Stimulated activated CD4-positive, alpha-beta T cell treated with anti-CD3 and anti-CD28 coated beads, Interleukin-4, amount 100 ng/mL, for 48 hours (primary cell): ENCODE measurements at places on chromosomes 12 and 14.

DNA sequence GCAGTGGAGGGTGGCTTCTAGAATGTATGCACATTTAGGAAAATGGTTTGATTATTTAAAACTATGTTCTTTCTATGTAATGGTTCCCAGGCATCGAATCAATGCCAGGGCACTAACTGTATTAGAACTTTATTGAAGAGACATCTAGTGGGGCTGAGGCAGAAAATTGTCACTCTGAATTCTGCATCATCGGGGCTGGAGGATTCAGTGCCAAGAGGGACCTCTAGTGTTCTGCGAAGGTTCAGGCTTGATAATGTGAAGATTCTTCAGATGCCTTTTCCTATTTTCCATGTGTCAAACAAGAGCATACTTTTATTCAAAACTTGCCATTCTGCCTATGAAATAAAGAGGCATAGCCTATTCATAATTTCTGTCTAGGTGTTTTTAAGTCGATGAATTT, 146.3 kb downstream of the CAND1 start:
- no peak for DNase-seq

- no peak for DNase-seq
Measured at GRCh38 chr14:76193696-76194095, 42.0 kb downstream of the GPATCH2L start.

DNA sequence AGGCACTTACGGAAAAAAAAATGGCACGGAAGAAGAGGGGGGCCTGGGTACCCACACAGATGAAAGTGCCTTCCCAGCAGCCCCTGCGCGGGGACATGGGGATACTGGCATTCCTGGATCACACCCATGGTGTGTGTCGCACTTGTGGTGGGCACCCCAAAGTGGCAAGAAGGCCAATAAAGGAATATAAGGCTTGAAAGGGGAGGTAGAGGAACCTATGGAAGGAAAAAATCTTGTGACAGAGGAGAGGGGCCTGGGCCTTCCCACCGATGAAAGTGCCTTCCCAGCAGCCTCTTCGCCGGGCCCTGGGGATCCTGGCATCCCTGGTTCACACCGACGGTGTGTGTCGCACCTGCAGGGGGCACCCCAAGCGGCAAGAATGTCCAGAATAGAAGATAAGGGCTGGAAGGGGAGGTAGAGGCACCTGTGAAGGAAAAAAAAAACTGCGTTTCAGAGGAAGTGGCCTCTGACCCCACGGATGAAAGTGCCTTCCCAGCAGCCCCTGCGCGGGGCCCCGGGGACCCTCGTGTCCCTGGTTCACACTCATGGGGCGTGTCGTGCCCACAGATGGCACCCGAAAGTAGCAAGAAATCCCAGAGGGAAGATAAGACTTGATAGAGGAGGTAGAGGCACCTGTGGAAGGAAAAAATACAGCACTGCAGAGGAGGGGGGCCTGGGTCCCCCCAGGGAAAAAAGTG, 284.0 kb downstream of the ALG10 start:
- no peak for DNase-seq

DNA sequence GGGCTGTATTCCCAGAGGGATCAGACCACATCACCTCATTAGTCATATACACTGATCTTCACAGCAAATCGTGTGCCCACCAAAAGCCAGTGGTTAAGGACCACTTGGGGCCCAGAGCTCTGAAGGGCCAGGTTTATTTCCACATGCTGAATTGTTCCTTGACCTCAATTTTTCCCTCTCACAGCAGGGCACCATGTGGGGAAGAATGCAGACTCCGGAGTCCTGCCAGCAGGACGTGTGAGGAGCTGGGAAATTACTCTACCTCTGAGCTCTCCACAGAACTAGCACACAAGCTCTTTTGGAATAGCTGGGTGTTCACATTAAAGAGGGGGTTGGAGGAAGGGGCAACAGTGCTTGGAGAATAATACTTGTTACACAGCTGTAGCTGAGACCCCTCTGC, 57.6 kb upstream of the SEL1L start:
- no peak for DNase-seq

- no peak for DNase-seq
Measured at GRCh38 chr12:131101703-131102492, 148.2 kb downstream of the ADGRD1 start.

DNA sequence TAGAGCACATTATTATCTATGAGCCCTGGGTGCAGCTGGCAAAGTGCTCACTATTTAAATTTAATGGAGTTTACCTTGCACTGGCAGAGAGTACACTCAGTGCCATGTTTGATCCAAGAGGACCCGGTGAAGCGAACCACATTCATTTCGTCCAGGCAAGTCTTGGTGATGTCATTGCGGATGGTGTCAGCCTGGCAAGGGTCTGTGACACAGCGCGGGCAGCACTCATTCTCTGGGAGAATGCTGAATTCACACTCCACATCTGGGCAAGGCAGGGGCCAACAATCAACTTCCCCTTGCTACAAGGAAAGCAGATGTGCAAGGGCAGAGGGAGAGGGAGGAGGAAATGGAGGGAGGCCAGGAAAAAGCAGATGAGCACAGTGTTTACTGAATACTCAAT, 356.2 kb downstream of the NELL2 start:
- no peak for DNase-seq

DNA sequence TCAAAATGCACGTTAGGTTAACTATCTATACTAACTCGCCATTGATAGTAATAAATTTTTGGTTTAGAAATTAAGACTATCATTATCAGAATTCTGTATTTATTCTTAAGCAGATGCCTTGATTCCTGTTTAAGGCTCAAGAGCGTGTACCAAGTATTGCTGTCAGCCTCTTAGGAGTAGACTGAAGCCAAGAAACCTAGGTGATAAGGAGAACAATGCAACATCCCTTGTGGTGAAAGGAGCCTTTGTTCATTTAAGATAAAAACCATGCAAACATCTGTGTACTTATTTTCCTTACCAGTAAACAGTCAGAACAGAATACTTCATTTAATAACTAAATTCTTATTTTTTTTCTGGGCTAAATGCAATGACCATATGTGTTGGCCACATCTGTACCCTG, 109.4 kb upstream of the NOVA1 start:
- DNase-seq = no peak

GRCh38 chr14:21352587-21352986, 31.2 kb downstream of the SUPT16H start:
- DNase-seq = no peak

DNA sequence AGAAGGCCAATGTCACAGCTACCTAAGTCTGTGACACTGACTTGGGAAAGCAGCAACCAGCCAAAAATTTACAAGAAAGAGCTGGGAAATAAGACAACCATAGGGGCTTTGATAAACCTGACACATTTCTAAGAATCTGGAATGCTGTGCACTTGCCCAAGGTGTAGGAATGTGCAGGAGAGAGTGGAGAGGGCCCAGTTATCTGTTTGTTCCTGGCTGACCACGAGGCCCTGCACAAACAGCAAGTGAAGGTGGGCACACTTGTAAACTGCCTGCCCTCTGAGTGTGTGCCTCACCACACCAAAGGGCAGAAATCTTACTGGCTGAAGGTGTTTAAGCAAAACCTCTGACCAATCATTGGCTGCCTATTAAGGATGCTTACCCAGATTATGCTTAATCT, 27.3 kb downstream of the DLK1 start:
- DNase-seq = no peak

GRCh38 chr12:109600481-109600880, 26.9 kb downstream of the MVK start:
- DNase-seq = no peak

DNA sequence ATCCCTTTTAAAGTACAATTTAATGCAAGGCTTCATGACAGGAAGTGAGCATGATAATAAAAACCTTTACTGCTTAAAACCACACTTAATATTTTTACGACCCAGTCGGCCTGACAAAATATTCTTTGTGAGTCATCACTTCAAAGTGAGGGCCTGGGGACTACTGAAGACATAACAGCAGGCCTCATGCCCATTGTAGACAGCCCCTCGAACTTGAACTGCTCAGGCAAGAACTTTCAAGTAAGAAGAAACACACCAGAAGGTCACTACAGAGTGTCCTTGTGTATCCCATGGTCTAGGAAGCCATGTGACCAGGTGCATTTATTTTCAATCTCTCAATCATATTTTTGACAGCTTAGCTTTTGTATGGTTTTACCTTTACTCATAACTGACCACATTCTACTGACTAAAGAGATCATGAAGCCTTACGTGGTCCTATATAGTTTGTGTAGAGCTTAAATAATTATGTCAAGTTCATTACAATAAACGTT, 61.4 kb upstream of the MANSC4 start:
- DNase-seq = no peak

- no peak for DNase-seq
Measured at GRCh38 chr12:128820723-128821432, 2.9 kb downstream of the SLC15A4 start.

- DNase-seq = no peak
Measured at GRCh38 chr12:60872850-60873713, 1277.3 kb downstream of the SLC16A7 start.

GRCh38 chr12:10113075-10113474, 14.3 kb upstream of the CLEC1A start:
- no peak for DNase-seq

- no peak for DNase-seq
Measured at GRCh38 chr14:101351769-101352168, 209.5 kb upstream of the DIO3 start.

DNA sequence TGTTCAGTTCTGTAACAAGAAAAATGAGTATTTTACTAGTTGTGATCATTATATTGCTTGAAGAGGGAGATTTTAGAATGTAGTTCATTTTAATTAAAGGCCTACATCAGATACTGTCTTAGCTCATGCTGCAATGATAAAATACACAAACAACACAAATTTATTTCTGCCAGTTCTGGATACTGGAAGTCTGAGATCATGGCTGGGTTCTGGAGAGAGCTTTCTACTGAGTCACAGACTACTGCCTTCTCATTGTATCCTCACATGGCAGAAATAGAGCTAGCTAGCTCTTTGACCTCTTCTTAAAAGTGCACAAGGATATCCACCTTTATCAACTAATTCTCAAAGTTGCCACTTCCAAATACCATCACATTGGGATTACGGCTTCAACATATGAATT, 53.8 kb downstream of the MIS18BP1 start:
- DNase-seq = no peak

GRCh38 chr14:72759670-72760069, 134.2 kb downstream of the DPF3 start:
- no peak for DNase-seq

GRCh38 chr14:106840991-106841390, 1314.6 kb downstream of the TMEM121 start:
- DNase-seq = no peak

DNA sequence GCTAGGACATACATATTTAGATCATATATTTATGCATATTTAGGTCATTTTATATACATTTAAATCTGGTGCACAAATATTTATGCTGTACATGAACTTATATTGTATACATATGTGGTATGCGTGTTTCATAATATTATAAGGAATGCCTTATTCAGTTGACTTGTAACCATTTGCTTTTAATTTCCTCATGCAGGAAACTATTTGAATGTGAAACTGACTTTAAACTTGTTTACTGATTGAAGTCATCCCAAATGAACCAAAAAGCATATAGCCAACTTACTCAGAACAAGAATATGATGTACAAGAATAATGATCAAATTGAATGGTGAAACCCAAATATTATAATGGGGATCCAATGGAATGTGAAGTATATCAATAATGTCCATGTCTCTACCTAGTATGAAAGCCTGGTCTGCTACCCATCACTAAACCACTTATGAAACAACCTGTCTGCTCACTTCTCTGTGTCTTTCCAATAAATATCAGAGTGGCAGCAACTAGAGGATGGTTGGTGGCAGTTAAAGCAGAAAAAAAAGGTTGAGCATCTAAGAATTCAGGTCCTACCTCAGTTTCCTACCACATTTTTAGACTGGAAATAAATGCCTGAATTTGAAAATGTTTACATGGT, 38.3 kb downstream of the RPS6KA5 start:
- DNase-seq = no peak

DNA sequence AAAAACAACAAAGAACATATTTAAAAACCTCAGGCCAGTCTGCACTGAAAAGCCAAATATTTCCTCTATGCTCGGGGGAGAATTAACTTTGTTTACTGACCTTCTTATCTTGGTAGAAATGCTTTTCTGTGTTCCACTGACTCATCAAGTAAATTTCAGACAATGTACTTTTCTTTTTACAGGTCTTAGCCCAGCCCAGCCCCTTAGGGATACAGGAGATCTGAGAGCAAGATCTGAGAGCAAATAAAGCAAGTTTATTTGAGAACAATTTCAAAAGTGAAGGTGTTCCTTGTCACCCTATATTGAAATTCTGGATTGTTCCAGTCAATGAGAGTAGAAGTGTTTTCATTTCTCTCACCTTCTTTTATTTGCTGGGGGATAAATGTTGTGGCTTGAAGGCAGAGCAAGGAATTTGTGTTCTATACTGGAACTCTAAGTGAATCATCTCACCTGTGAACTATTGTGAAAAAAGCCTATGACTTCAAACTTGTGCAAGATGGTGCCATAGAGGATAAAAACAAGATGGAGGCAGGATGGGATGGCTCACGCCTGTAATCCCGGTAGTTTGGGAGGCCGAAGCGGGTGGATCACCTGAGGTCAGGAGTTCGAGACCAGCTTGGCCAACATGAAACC, 7.9 kb upstream of the GPRC5A start:
- DNase-seq = no peak
